ENCODE measurements at places on chromosomes 12 and 14.

DNA sequence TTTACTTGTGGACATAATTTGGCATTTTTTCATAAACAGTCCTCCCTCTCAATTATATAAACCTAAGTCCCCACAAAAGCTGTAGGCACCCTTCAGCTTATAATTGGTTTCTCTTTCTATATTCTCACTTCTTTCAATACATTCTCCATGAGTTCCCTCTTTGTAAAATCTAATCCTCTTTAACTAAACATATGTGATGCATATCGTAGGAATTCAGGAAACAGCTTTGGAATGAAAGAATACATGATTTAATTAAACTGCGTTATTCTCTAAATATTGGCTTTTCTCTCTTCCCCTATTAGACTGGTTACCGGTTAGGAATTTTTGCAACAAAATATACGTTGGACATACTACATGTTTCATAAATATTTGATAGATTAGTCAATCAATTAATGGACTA, 1122.6 kb downstream of the FLRT2 start:
- DNase-seq = no peak

DNA sequence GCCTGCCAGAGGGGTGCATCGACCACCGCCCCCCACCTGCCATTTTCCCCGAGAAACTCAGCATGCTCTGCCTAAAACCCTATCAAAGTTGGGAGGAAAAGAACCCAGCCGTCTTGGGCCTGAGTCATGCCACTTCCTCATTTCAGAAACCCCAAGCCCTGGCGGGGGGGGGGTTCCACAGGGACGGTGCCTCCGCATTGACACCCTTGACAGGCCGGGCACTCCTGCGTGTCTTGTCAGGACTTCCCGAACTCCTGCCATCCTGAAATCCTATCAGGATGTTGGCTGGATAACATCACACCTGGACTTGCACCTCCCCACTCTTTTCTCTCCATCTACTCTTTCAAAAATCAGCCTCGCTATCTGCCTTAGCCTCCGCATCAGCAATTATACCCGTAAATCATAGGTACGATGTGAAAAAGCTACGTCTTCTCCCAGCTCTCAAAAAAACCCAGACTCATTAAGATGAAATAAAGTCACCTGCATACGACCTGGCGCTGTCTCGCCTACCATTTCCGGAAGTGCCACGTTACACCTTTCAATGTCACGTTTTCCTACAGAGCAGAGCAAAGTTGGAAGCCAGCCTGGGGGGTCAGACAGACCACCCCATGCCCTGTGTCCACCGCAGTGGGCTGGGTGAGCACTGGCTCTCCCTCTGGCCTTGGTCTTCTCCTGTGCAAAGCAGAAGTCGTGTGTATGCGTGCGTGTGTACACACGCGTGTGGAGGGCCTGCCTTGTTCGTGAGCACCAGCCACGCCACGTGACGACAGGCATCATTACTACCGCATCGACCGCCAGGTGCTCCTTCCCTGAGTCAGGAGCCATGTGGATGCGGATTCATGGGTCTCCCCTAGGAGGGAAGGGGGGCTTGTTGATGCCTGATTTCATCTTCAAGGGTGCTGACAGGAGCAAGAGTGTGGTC, 96.7 kb downstream of the RFLNA start:
- peak; percentile 55 for DNase-seq

DNA sequence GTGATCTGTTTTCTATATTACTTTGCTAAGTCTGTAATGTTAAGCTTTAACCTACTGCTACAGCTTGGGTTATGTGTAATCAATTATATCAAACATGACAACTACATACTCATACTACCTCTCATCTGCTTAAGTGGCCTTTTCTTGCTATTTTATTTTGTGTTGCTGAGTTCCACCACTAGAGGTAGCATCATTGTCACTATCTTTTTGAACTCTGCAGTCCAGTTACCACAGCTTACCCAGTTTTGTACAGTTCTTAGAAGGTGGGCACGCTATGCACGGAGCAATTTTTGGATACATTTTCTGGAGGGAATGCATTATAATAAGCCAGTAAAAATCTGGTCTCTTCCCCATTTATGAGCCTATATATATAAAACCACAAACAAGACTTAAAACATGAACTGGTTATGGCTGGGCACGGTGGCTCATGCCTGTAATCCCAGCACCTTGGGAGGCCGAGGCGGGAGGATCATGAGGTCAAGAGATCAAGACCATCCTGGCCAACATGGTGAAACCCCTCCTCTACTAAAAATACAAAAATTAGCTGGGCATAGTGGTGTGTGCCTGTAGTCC, 48.5 kb downstream of the SAV1 start:
- no peak for DNase-seq

- DNase-seq = no peak
These were observed 37.0 kb downstream of the YAF2 start for GRCh38 chr12:42201063-42201462.

DNA sequence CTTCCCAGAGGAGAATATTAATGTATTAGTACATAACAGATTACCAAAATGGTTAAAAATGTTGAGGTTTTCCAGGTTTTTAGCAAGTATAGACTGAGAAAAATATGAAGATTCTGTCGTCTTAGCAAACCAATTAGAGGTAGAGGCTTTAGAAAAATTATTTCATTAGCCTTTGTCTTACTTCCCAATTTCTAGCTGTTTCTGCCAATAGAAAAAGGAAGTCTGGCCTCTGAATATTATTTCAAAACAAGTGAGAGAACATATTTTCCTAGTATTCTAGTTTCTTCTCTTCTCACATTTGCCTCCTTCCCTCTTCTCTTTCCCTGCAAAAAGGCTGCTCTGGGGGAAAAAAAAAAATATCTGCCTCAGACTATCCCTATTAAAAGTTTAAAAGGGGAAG, 16.4 kb downstream of the IPO8 start:
- DNase-seq = no peak

DNA sequence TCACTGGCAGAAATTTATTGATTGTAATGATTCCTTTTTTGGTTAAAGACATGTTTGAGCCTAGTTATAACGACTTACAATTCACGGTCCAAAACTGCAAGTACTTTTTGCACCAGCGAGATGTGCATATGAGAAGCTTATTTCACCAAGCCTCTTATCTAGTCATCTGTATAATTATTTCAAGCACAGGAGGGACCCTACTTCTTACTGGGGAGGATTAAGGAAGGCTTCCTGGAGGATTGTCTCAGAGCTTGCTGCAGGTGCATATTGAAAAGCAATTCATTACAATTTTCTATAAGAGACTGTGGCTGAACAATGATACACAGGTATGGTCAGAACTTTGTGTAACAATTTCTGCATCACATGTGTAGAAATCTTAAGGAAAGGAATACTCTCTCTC, 152.9 kb downstream of the CAND1 start:
- DNase-seq = no peak

GRCh38 chr12:57235728-57236131, 6.2 kb downstream of the SHMT2 start:
- DNase-seq = no peak

DNA sequence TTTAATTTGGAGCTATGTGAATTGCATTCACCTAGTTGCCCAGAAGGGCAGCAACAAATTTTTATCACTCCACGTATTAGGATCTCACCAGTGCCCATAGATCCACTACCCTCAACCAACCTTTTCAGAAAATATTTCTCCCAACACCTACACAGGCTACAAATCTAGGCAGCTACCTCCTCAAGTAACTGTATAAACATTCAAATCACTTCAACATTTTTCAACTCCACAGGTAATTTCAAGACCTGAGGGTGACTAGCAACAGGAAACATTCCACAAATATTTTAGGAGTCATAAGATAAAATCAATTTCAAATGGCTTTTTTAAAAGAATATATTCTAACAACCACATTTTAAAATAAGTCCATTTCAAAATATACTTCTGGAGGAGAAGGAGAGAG, 12.9 kb downstream of the PHLDA1 start:
- no peak for DNase-seq

DNA sequence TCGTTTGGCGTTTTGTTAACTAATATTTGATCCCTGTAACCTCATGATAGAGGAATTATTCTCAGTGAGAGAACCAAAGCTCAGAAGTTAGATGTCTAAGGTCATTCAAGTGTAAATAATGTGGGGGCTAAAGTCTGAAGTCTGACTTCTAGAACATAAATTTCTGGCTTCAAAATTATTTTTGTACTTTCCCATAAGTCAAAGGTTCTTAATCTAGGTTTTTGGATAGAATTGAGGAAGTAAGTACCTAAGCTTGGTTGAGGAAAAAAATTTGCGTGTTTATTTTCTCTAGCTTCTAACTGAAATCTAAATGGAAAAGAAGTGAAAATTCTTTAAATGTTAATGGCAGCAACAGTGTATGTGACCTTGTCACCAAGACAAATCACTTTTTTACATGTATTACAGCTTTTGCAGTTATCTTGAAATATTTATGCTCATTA, 2.3 kb downstream of the LARP4 start:
- DNase-seq = no peak

DNA sequence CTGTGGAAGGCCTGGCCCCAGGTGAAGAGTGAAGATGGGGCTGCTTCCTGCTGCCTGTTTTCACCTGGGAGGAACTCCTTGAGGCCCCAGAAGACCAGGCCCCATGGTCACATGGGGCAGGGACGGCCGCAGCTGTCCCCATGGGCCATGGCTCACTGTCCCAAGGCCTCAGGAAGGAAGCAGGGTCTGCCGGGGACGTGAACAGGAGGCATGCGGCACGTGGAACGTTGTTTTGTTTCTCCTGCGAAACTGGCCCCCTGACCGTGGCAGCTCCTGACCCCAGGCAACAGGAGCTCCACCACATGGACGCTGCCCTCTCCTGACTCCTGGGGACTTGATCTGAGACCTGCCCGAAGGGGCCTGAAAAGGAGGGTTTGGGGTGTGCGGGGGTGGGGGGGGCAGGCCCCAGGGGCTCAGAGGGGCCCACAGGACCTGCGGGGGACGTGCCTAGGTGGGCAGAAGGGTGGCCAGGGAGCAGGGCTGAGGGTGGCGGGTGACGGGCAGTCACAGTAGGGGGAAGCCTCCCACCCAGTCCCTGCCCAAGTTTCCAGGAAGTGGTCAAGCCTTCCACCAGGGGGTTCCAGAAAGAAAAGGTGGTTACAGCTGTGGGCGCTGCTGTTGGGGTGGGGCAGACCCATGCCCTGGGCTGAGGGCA, 41.4 kb downstream of the LRCOL1 start:
- DNase-seq = no peak

DNA sequence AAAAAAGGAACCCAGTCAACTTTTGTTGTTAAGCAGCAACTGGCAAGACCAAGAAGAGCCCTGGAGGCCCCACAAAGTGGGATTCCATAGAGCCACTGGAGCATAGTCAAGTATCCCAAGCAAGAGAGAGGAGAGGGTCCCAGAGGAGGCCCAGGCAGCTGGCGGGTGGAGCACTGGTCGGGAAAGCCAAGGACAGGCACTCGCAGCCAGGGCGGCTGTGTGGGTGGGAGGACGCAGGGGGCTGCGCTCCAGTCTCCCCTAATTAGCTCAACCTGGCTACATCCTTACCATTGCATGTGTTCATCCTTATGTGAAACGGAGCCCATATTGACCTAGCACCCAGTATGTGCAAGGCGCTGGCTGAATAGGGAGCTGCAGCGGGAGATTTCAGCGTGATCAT, 18.3 kb upstream of the ZFP36L1 start:
- peak; percentile 5 for DNase-seq

GRCh38 chr14:100578552-100578951, 8.7 kb downstream of the BEGAIN start:
- no peak for DNase-seq

- peak; percentile 26 for DNase-seq
These were observed 132.9 kb upstream of the DAAM1 start for GRCh38 chr14:59055439-59056045.

GRCh38 chr14:105854600-105855245, 328.3 kb downstream of the TMEM121 start:
- no peak for DNase-seq

DNA sequence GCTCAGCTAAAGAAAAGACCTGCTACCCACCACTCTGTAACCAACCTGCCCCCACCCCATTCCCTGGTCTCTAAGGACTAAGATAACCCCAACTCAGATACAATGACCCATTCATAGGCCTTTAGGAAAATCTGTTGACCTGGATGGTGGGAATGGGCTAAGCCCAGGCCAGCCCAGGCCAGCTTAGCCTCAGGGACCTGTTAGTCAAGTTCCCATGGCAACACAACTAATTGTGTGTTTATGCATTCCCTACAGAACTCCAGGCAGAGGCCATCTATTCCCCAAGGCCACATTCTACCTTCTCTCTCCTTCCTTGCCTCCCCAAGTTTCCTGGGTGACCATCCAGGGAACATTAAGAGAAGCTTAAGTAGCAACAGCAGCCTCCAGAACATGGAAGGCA, 16.1 kb upstream of the KRT8 start:
- no peak for DNase-seq

DNA sequence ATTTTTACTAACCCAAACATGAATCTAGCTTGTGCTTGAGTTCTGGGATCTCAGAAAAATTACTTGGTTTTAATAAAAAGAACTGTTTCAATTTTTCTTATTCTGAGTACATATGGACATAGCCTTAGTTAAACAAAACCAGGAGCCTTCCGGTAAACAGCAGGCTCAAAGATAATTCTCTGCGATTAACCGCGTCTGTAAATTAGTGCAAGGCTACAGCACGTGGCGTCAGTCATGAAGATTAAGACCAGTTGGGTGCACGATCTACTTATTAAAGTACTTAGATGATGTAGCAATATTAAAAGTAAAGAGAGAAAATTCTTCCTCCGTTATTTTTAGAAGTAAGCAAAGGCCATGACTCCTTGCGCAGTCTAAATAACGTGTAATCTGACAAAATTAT, 700 bp downstream of the KCNJ8 start:
- DNase-seq = peak; percentile 30

- peak; percentile 68 for DNase-seq
These were observed 781 bp downstream of the NPAS3 start for GRCh38 chr14:32939254-32940065.

GRCh38 chr14:90666571-90666970, 149.7 kb downstream of the TTC7B start:
- no peak for DNase-seq

DNA sequence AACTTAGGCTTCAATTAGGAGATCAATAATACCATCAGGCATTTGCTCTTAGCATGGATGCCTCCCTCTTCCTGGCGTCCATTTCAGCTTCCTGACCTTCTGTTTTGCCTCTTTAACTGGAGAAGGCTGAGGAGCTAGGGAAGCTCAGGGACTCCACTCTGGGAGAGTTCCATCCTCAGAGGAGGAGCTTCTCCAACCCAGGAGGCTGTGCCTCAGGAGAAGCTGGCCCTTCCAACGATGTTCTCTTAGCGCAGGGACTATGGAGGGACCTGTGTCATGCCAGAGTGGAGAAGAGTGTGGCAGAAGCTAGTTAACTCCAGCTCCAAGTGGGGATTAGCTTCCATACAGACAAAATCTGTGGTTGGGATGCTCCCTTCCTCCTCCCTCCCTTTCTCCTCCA, 58.0 kb downstream of the KCNA5 start:
- DNase-seq = no peak

DNA sequence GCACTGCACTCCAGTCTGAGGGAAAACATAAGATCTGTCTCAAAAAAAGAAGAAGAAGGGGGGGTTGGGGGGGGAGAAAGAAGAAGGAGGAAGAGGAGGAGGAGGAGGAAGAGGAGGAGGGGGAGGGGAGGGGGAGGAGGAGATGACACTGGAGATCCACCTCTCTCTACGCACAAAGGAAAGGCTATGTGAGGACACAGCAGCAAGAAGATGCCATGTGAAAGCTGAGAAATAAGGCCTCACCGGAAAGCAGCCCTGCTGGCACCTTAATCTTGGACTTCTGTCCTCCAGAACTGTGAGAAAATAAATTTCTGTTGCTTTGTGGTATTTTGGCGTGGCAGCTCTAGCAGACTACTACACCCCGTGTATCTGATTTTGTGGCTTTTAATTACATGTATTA, 477.9 kb downstream of the MED13L start:
- DNase-seq = no peak

GRCh38 chr12:105036937-105037649, 47.2 kb downstream of the ALDH1L2 start:
- DNase-seq = no peak

- DNase-seq = no peak
These were observed 14.8 kb downstream of the P2RX2 start for GRCh38 chr12:132633398-132633797.
